ENCODE measurements at places on chromosomes 11 and 22.
A peak's percentile ranks its signal among the peaks of the same experiment; 100 is the strongest.

GRCh38 chr11:72908032-72908676 lies 93.9 kb downstream of the ATG16L2 start:
- no peak for DNase-seq

DNA sequence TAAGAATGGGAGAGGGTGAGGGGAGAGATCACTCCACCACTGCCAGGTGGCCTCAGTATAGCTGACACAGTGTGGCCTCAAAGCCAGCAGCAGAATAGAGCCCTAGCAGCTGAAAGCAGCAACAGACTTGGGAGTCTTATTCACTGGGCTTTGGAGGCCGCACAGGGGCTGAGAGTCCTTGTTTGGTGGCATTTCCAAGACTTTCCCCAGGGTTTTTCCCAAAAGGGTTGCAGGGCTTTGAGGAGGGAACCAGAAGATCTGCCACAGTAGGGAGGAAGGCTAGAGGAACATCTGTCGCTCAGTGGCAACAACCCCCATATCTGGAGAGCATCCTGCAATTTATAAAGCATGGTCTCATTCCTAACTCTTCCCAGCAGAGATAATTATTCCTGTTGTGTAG lies 35.0 kb upstream of the RCN1 start:
- DNase-seq, result no peak

- no peak for DNase-seq
Observed at GRCh38 chr11:62315431-62315830, 16.6 kb upstream of the SCGB1D4 start.

DNA sequence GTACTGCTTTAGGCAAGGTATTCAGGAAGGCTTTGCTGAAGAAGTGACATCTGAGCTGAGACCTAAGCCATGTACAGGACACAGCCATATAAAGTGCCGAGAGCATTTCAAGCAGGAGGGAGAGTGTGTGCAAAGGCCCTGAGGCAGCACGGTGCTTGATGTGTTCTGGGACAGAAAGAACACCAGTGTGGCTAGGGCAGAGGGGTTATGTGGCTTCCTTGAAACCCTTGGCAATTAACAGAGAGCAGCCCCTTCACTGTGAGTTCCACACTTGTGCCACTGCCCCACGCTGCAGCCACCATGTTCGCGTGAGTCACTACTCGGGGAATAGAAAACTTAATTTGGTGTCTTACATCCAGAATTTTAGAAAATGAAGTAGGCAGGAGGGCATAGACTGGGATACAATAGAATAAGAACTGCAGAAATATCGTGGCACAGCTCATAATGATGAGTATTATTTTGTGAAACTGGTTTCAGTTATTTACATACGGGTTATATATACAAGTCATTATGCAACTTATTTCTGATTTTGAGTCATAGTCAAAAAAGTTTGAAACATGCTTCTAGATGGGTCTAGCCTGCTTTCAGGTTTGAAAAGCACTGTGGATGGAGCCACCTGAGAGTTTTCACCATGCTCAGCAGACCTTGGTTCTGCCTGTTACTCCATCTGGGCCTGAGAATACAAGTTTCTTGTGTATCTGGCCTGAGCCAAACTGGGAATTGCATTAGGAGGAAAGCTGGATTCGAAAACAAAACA lies 11.8 kb downstream of the IL10RA start:
- no peak for DNase-seq

GRCh38 chr11:123640677-123641494 lies 13.5 kb downstream of the SCN3B start:
- peak; percentile 25 for DNase-seq

DNA sequence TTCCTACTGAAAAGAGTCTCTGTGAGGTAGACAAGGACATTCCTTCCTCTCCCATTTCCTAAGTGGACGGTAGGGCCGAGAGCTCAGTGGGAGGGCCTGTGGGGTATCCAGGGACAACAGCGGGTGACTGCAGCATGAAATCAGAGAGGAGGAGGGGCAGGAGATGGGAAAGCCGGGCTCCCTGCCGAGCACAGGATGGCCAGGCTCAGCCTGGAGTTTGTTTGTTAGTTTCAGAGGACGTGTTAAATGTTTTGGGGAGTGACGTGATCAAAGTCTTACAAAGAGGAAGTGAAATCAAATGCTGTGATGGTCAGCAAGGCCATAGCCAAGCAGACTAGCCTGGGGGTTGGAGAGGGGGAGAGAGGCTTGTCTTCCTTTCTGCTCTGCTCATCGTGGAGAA lies 152.7 kb downstream of the ADAMTS15 start:
- no peak for DNase-seq

DNA sequence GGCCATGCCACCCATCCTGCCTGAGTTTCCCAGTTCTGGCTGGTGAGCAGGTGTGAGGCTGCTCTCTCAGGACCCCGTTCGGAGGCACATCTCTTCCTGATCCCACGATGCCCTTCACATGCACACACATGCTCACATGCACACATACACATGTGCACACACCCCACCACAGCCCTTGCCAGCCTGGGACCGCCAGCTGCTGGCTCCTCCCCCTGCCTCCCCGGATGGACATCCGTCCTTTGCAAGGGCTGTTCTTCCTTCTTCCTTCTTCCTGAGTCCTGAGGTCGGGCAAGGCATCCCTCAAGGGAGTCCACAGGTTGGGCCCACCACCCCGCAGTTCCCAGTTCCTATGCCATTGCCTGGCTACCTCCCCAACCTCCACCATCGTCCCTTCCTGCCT lies 10.5 kb upstream of the CDKN1C start:
- no peak for DNase-seq

DNA sequence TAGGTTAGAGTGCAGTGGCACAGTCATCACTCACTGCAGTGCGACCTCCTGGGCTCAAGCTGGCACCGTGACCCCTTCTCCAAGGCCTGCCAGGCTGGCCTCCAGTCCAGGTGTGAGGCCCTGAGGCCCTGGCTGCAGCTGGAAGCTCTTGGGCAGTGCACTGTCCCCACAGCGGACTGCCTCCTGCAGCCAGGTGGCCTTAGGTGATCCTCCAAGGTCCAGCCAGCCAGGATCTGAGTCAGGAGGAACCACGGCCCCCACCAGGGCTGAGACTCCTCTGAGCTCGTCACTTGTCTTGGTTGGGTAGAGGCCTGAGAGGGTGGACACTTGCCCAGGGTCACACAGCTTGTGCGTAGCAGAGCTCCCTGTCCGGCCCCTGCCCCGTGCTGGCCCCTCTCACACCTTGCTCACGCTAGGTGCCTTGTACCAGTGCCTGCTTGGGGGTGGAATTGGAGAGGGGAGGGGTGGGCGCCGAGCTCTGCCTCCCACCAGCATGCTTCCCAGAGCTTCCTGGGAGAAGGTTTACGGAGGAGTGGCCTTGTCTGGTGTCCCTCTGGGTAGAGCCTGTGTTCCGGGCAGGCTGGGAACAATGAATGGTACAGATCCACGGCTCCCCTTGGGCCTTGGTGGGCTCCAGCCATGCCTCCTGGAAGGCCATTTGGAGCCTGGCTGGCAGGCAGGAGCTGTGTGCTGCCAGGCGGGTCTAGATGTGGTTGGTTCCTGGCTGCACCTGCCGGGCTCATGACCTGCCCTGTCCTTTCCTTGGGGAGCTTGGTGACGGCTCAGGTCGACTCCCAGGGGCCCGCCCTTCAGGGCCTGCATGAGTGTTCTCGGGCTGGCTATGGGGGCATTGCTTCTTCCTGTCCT lies 20.6 kb downstream of the KCNQ1 start:
- DNase-seq, result no peak

DNA sequence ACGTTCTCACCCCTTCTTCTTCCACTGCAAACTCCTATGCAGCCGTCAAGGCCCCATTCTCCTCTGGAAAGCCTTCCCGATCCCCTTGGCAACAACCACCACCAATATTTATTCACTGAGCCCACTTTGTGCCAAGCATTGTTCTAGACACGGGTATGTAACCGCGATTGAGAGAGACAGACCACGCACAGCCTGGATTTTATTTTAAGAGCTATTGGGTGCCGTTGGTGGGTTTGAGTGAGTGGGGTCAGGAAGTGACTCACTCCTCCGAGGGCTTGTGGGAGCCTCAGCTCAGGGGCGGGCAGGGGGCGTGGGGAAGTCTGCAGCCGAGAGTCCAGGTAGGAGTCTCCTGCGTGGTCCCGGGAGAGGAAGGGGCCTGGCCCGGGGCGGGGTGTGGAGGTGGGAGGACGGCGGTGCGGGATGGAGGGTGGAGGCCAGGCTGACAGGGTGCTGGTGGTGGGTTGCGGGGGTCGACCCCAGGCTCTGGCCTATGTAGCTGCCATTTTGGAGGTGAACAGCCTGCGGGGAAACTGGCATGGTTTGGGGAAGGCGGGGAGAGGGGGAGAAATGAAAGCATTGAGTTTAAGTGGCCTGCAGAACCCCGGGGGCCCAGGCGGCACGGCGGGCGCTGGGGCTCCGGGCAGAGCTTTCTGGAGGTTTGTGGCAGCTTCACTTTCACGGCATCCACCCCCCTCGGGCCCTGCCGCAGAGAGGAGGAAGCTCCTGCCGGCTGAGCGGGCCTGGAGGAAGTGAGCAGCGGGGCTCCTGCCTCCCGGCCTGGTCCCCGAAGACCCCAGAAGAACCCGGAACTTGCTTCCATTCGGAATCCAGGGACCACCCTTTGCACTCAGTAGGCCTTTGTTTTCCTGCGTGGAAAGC lies 547 bp downstream of the PARVG start:
- peak; percentile 39 for DNase-seq

GRCh38 chr11:104164028-104164520 lies at the start of gene PDGFD:
Gene PDGFD, minus strand, starts transcription at chr11:104164147.
- no peak for DNase-seq

DNA sequence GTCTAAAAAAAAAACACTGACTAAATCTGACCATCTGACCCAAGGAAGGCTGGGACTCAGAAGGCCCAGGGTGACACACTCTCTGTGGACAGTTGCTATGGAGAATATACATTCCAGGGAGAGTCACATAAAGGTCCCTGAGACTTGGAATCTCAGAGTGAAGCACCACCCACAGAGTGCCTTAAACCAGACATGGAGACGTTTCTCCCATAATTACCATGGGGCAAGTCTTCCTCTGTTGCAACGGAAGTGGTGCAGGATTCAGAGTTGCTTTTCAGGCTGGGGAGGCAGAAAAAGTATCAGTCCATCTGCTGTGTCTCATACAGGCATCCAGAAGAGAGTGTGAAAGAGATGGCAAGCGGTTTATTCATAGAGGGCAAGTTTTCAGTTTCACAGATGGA lies 58.7 kb upstream of the SLN start:
- DNase-seq, result no peak

DNA sequence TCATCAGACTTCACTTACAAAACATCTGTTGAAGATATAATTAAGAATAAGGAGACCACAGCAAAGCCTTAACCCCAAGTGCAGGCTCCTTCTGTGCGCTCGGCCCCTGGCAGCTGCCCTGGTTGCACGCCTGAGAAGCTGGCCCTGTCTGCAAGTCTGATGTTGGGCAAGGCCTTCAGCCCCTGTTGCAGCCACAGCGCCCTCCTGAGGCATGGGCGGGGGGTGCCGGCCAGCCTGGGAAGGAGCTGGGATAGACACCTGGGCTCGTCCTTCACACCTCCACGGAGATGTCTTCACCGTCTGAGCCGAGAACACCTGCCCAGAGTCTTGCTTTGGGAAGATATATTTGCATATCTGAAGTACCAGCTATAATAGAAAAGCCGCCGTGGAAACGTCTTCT lies 104.1 kb downstream of the MPPED1 start:
- DNase-seq, result no peak

DNA sequence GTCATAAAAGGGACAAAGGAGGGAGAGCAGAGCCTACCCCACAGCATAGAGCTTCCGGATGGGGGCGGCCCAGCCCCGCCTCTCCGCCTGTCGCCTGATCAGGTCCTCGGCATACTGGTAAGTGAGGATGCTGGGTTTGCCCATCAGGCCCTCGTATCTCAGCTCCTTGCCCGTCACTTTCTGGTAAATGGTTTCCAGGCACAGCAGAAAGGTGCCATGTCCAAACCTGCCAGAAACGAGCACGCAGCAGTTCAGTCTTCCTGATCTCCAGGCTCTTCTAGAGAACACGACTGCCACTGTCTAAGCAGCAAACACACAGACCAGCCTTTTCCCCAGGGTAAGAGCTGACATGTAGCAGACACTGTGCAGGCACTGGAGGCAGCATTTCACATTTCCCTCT lies 17.4 kb upstream of the TMEM121B start:
- no peak for DNase-seq

GRCh38 chr22:28074526-28074925 lies 155.5 kb upstream of the PITPNB start:
- no peak for DNase-seq

- DNase-seq, result peak; percentile 16
Observed at GRCh38 chr11:123707606-123708205, 33.8 kb downstream of the ZNF202 start.

DNA sequence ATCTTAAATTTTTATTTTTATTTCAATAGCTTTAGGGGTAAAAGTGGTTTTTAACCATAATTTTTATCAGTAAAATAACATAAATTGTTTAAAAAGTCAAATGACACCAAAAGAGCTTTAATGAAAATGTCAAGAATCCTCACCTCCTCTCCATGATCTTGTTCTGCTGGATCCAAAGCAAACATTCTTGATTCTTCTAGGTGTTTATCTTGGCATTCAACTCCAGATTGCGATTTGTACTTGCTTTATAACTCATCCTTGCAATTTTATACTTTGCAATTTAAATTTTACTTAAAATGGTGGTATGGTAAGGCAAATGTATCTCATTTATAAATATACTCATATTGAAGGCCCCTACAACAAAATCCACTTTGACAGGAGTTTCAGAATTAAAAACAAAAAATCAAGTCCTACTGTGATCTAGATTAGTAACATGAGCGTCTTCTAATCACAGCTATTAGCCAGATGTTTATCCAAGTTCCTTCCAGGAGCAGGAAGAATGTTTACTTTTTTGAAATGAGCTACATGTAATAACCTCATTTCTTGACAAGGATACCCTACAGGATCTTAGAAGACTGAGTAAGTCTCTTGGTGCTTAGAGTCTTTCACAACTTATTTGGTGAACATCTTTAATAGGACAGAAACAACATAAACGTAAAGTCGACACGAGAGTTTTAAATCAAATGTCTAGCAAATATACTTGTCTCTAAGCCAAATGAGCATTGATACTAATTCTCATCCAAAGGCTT lies 72.4 kb upstream of the CARD18 start:
- DNase-seq, result no peak

DNA sequence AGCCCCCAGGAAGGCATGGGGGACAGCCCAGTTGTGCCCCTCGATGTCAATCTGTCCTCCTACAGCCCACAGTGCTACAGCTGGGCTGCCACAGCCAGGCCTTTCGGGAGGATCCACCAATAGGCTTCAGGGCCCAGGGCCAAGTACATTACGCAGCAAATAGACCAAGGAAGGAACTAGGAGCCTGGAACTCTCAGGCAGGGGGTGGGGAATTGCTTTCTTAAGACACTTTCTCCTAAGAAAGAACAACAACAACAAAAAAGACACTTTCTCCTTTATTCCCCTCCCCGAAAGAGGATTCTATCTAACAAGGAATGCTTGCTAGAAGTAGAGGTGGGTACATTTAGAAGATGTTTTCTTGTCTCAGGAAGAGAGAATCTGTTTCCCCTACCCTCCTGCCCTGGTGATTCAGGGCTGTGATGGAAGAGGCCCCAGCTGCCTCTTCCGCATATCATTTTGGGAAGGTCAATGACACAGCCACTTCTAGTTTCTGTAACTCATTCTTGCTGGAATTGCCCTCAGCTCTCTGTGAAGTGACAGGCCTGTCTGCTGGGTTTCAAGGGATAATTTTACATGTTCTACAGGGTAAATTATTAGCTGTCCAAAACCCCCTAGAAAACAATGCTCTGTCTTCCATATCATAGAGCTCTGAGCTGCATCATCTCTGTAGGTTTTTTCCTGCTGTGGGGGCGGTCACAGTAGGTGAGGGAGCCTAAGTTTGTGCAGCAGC lies 6.0 kb upstream of the MALAT1 start:
- no peak for DNase-seq

GRCh38 chr11:14898355-14898754 lies 6.3 kb upstream of the CYP2R1 start:
- DNase-seq, result no peak

Data from activated CD8-positive, alpha-beta memory T cell treated with anti-CD3 and anti-CD28 coated beads for 1 hour (primary cell).